Esophagus squamous epithelium (tissue), 5 donors: ENCODE measurements at places on chromosomes 1 and 21.

- no peak for DNase-seq
Measured at GRCh38 chr1:160244209-160244608, 18.1 kb downstream of the DCAF8 start.

DNA sequence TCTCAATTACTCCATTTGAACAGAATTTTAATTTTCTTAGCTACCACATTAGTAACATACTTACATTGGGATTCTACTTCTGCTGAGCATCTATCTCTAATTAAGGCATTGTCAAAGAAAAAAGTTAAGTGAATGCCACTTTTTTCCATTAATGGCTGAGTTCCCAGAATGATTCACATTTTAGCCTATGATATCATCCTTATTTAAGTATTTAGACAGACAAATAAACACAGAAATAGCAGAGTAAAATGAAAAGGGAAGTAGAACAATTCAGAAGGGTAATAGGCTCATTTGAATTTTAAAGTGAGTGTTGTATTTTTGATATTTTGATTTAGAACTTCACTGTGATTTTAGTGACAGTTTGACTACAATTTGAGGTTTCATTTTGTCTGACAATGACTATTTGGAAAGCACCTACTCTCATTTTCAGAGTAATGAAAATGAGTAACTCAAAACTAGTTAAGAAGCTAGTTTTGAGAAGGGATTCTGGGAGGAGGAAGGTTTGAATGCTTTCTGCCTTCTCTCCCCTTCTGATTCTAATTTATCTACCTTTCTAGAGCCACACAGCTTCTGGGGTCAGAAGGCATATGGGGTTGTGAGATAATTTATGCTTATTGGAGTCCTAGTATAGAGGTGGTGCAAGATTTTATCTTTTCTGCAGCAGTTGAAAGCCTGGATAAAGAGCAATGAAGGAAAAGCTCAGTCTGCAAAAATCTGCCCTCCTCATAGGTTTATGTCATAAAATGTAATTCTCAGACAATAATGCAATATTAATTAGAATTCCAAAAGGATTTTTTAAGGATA, 15.5 kb downstream of the LYPLAL1 start:
- DNase-seq = no peak

DNA sequence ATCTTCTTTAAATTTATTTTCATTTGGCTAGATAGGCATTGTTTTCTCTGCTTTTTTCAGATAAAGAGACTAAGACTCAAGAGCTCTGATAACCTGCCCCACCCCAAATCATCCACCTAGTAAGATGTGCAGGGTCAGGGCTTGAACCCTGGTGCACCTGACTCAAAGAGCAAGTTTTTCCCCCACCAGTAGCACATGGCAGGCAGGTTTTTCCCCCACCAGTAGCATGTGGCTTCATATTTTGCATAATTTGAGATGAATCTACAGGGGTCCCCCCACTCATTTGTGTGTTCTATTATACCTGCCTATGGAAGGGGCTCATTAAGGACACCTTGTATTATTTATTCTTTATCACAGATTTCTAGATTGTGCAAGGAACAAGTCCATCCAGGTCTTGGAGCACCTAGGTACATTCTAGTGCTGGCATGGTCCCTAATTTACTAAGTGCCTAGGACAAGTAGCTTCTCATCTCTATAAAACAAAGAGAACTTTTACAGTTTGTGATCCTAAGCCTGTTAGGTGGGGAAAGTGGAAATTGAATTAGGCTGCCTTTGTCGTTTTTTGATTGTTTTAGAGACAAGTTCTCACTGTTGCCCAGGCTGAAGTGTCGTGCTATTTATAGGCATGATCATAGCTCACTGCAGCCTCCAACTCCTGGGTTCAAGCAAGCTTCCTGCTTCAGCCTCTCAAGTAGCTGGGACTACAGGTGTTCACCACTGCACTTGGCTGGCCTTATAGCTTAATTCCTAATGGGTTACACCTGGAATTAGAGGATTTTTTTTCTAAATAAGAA, 13.2 kb upstream of the CTSE start:
- DNase-seq = no peak

DNA sequence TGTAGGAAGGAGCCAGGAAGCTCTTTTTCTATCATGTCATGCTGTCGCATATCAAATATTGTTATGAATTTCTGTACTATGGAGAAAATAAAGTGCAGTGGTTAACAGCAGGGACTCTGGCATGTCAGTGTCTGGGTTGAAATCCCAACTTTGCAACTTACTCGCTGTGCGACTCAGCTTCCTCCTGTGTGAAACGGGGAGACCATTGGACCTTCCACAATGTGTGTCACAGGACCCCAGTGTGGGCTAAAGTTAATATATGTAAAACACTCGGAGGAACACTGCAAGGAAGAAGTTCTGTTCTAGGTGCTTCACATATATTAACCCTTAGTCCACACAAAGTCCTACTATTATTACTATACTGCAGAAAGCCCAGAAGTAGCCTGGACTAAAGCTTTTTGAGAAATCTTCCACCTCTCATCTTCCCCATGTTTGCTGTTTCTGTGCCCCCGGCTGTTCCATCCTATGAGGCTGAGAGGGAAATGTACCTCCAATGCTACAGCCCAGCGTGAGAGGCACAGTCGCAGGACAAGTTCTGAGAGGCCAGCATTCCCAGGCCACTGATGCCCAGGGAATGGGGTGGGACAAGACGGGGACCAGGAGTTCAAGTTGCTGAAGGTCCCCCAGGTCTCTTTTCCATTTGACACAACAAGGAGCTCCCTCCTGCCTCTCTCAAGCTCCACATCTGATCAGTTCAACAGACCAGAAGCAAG, 1.9 kb downstream of the CHIT1 start:
- DNase-seq = no peak

DNA sequence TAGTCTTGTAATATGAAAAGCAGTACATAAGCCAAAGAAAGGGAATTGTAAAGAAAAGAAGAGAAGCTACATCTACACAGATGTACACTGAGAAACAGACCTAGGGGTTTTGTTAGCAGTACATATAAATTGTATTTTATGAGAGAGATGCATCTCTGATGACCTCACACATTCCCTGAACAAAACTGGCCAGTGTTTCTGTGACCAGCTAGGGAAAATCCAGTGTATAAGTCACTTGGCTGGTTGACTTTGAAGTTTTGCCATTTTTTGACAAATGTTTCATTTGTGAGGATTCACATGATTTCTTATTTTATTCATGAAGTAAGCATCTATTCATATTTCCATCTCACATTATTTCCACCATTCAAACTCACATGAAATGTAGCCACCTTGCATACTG, 28.3 kb upstream of the DYNLT5 start:
- no peak for DNase-seq

DNA sequence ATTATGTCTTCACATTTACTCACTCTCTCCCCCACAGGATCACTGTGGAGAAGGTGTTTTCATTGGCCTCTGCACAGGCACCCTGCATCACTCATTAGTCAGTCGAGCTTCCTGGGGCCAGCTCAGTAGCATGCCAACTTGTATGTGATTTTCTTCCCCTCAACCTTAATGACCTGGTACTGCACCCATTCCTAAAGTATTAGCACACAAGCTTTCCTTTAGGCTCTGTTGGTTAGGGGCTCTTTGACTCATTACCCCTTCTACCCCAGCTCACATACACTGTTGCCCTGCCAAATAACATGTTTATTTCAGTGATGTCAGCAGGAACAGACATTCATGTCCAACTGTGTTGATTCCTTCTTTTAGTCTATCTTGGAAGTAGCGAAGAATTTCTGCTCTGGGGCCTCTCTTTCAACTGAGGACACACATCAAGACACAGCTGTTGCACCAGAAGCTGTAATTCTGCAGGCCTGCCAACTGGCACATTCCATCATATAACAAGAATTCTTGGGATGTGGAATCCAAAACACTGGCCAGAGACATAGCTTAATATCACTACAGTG, 603.5 kb upstream of the ADAMTS5 start:
- DNase-seq = no peak

- no peak for DNase-seq
Measured at GRCh38 chr1:195345149-195345548, 1263.1 kb downstream of the KCNT2 start.

GRCh38 chr1:178632653-178633052, 92.4 kb upstream of the RALGPS2 start:
- DNase-seq = no peak

DNA sequence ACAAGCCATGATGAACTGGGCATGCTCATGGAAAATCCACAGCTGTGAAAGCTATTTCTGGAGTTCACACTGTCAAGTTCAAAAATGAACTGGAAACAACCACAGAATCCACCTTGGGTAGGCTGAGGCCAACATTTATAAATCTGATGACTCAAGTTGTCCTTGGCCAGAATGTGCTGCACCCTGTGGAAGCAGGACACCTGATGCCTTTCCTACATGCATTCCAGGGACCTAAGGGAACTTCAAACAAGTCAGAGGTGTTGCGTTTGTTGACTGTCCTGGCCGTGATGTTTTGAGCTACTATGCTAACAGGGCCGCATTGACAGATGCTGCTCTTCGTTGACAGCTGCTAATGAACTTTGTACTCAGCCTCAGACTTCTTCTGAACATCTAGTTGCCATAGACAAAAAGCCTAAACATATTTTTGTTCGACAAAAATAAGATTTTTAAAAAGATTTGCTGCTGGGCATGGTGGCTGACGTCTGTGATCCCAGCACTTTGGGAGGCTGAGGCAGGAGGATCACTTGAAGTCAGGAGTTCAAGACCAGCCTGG, 127.9 kb upstream of the SLC45A1 start:
- no peak for DNase-seq

- DNase-seq = no peak
Measured at GRCh38 chr1:157363660-157364140, 188.6 kb downstream of the FCRL5 start.

- DNase-seq = no peak
Measured at GRCh38 chr1:58136387-58136786, 410.1 kb downstream of the OMA1 start.

DNA sequence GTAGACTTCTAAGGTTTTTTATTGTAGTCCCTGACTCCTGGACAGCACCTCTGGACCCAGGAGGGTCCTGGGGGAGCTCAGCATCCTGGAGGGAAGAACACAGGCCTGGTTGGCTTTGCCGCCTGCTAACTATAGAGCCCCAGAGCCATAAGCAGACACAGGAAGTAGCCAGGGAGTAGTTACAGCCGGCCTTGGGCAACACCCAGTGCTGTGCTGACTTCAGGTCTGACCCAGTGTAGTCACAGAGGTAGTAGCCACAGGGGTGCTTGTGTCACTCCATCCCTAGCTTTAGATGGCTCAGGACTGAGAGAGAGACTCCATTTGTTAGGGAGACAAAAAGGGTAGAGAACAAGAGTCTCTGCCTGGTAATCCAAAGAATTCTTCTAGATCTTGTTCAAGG, 21.9 kb downstream of the MCOLN2 start:
- DNase-seq = no peak

- no peak for DNase-seq
Measured at GRCh38 chr1:145719230-145720079, at the start of gene CD160. Gene CD160 (plus strand): TSS chr1:145719499. CDS start chr1:145728328, 8,829 bp downstream.

DNA sequence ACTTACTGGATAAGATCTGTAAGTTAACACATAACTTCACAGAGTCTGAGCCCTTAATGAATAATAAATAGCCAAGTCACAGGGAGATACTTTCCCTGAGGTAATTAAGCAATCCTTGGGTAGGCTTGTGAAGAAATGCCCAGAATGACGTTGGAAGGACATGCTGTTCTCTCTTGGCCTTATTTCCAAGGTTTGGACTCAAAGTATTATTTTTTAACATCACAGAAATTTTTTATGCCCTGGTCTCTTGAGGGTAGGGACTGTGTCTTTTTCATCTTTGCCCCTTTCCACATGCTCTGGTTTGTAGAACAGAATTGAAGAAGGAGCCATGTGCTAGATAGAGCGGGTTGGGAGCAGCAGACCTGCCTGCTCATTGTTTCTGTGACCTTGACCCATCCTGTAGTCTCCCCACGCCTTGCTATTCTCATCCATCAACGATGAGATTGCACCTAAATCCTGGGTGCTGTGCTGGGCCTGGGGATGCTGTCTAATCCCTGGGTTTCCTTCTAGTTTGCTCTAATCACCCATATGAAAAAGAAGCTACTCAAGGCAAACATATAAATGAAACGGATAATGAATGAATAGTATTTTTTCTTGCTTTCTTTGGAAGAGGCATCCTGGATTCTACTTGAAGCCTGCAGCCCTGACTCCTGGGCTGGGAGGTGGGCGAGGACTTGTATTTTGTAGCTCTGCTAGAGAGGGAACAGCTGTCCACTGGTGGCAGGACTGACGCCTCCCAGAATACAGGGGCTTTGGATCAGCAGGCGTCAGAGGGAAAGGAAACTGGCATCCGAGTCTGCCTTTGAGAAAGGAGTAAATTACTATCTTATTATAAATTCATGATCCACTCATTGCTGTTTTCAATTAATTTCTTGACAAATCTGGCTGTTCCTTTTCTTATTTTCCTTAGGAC, 17.5 kb upstream of the LAMTOR5 start:
- no peak for DNase-seq

DNA sequence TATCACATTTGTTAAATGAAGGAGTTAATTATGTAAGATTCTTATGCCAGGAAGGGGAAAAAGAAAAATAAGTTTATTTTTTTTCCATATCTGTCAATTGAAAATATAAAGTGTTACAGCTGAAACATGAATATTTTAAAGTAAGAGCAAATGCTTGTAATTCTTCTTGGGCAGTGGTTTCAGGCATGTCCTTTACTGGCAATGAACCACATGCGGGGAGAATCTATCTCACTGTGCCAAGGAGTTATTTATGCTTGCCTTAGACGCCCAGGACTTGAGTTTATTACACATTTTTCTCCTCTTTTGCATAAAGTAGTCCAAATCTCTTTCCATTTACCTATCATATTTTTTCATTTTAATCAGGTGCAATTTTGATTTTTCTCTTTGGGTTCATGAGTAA, 207.8 kb upstream of the NRIP1 start:
- DNase-seq = no peak

- DNase-seq = no peak
Measured at GRCh38 chr1:13842497-13842896, 142.5 kb downstream of the PRDM2 start.

DNA sequence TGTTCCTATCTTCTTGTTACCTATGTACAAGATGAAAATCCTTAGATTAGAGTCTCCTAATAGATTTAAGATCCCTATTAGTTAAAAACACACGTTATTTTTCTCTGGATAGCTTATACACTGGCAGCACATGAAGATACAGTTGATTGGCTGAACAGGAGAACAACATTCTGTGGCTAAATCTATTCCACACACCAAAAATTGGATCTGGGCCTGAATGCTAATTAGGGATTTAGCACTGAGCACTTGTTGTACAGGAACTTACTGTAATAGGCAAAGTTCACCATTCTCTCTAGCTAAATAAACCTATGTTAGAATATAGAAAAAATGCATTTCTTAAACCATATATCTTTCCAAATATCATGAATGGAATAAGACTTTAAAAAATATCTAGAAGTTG, 117.1 kb upstream of the PTGFR start:
- DNase-seq = no peak

DNA sequence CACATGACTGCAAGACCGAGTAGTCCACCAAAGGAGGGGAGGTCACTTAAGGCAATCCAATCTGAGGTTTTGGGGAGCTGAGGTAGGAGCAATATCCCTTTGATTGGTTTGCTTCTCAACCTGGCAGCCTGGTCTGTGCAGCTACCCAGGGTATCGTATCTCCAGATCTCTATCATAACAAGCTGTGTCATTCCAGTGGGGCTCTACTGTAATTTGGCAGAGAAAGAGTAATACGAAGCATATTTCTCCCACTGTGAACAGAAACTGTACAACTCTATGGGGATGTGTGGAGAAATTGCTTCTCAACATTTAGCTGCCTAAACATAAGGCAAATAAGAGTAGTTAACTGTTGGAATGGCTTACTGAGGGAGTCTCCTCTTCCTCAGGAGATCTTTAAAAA, 20.6 kb downstream of the CD101 start:
- DNase-seq = no peak
